ENCODE measurements at places on chromosomes 3 and 15. TPM values are rescaled to one million over a fixed set of nuclear protein-coding genes. Genes with fewer than 3 reads are reported as not detected.

ZNF502 gene
- 4.2 TPM for total RNA-seq

DNA sequence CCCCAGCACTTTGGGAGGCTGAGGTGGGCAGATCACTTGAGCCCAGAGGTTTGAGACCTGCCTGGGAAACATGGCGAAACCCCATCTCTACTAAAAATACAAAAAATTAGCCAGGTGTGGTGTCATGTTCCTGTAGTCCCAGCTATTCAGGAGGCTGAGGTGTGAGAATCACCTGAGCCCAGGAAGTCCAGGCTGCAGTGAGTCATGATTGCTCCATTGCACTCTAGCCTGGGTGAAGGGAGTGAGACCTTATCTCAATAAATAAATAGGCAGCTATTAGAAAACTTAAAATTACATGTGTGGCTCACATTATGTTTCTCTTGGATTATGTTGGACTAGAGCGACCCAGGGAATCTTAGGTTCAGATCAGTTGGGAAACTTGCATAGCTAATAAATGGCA is 69.7 kb downstream of the RPLP1 start:
- no peak for DNase-seq

ARL14 gene
- not detected for total RNA-seq

DNA sequence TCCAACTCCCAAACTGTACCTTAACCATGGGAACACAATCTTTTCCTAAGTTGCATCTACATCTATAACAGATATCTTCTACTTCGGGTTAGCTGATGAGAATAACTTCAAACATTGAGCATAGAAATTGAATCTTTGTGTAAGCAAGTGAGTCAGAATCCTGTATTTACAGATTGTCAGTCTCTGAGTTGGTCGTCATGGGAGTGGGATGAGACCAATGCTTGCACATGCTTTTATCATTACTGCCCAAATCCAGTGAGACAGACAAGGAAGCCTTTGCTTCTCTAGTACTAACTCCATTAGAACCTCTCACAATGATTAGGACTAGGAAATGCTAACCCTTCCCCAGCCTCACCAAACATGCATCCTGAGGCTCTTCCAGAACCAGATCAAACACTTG is 587.1 kb upstream of the ZNF717 start:
- no peak for DNase-seq

IFT122 gene
- 31.3 TPM for total RNA-seq

GRCh38 chr15:85977586-85977985 is 102.1 kb upstream of the AGBL1 start:
- no peak for DNase-seq

- no peak for DNase-seq
Observed at GRCh38 chr15:66931768-66932633, 133.4 kb upstream of the SMAD3 start.

A4GNT gene
- total RNA-seq = not detected

PPP1R14D gene
- total RNA-seq = not detected

IMPG2 gene
- total RNA-seq = 1.0 TPM

SCN11A gene
- total RNA-seq = 6.0 TPM

- no peak for DNase-seq
Observed at GRCh38 chr3:10550705-10551104, 45.3 kb upstream of the ATP2B2 start.

DNA sequence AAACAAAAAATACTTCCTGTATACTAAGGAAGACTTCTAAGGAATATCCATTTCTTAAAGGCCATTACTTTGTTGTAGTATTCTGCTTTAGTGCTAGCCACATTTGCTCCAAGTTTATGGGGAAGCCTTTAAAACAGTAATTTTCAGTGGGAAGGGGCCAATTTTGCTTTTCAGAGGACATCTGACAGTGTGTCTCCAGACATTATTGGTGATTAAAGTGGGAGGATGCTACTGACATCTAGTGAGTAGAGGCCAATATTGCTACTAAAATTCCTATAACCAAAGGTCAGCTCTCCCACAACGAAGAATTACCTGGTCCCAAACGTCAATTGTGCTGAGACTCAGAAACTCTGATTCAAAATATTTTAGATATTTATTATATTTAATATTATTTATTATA is 24.8 kb downstream of the SLC28A2 start:
- no peak for DNase-seq

DNA sequence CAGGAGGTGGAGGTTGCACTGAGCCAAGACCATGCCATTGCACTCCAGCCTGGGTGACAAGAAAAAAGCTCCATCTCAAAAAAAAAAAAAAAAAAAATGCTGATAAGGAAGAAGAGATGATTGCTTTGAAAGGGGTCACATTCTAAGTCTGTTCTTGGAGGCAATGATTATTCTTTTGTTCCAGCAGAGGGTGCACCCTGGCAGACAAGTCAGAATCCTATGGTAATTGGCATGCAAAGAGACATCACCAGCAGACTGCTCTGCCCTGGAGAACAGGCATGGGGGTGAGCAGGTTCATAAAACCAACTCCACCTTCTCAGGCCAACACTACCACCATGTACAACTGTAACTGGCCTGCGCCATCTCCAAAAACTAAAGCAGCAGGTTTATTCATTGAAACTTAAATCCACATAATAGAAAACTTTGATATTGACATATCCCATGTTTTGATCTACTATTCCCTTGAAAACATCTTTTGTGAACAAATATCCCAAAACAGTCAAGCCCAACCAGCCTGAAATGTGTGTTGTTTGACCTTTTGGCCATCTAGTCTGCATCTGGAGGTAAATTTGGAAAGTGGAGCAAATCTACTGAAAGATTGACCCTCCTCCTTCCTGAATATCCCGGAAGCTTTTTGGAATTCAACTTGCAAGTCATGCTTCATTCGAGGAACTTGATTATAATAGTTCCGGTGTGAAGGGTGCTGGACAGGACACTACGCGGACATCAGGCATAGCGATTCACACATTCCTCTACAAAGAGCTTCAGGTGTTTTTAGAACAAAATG is 100.3 kb downstream of the MECOM start:
- DNase-seq = no peak

DNA sequence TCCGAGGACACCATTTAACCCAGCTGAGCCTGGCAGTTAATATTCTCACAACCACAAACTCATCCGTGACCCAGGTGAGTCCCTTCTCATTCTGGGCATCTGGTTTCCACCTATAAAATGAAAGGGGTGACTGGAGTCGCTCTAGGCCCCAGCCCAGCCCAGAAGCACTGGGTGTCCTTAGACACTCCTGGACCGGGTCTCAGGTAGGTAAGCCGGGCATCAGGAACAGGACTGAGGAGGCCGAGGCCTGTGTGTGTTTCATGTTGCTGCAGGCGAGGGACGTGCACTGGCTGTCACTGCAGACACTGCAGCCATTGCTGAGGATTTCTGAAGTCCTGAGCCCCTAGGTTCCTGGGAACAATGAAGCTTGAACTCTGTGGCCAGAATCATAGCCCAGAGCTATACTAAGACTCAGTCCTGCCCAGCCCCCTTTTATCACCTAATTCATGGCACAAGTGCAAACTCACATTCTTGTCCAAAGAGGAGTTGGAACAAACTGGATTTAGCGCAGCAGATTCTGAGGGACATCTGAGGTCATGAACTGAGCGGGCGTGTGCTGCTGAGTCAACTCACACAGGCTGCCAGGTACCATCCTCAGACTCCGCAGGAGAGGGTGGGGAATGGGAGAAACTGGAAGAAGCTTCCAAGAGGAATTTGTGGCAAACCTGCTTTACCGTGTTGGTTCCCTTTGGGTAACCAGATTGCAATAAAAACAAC is 184.9 kb downstream of the FAM43A start:
- no peak for DNase-seq

- DNase-seq = no peak
Observed at GRCh38 chr15:33234020-33234461, 39.5 kb upstream of the FMN1 start.

GOLGA8S gene
- total RNA-seq = 0.43 TPM

SLC28A1 gene
- total RNA-seq = not detected

- DNase-seq = no peak
Observed at GRCh38 chr3:129553719-129554118, 10.7 kb downstream of the H1-8 start.

IL17RB gene
- total RNA-seq = 0.30 TPM

All from spleen (tissue), 13 donors.